Activated CD4-positive, alpha-beta T cell treated with anti-CD3 and anti-CD28 coated beads, Interleukin-2, amount 50 U/mL, for 1 hour (primary cell): ENCODE measurements at places on chromosomes 11 and 22.

GRCh38 chr11:10622957-10623791 lies 54.7 kb upstream of the LYVE1 start:
- no peak for DNase-seq

- DNase-seq = peak; percentile 82
Observed at GRCh38 chr22:42581762-42582716, 28.3 kb downstream of the SERHL2 start.

- no peak for DNase-seq
Observed at GRCh38 chr11:17766073-17766359, 31.4 kb downstream of the KCNC1 start.

DNA sequence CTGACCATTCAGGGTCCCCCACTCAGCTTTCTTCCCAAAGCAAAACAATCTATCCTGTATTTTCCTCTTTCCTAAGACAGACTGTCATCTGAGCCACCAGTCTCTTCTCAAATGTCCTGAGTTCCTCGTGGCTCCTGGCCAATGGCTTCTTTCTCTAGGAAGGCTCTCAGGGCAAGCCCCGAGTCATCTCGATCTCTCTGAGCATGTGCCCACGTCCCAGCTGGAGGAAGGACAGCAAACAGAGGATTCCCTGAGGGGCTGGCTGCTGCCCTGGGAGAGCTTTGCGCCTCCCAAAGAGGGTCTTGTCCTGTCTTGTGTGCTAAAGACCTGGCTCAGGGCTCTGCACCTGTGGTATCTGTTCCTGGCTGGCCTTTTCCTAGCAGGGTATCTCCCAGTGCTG lies 8.3 kb downstream of the SLC37A2 start:
- DNase-seq = no peak

- no peak for DNase-seq
Observed at GRCh38 chr11:128508770-128509510, 78.4 kb downstream of the ETS1 start.

DNA sequence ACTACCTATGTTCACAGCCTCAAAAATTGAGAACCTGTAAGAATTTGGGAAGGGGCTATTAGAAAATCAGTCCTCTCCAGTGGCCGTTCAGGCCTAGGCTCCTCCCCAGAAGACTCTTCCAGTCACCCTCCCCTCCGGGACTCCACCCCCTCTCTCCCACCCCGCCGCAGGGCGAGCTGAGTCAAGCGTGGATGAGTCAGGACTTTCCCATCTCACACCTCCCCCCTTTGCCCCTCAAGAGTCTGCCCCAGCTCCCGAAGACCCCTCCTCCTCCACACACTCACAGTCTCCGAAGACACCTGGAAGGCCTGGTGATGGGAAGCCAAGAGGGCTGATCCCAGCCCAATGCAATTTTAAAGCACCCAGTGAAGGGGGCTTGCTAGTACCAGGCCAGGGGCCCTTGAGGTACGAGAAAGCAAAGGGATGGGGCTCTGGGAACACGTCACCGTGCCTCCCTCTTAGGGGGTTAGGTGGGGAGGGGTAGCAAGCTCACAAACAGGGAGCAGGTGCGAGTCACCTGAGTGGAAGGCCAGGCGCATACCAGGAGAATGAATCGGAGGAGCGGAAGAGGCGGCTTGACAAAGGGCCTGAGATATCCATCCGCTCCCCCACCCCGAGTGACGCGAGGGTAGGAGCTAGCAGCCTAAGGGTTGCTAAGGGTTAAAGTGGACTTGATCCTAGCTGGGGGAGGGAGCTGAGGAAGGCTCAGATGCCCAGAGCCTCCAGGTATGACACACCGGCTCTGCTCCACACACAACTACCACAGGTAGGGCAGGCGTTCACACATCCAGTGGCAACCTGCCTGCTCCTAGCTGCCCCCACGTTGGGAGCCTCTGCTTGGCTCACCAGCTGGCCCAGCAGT lies 13.6 kb downstream of the BCL9L start:
- peak; percentile 73 for DNase-seq

DNA sequence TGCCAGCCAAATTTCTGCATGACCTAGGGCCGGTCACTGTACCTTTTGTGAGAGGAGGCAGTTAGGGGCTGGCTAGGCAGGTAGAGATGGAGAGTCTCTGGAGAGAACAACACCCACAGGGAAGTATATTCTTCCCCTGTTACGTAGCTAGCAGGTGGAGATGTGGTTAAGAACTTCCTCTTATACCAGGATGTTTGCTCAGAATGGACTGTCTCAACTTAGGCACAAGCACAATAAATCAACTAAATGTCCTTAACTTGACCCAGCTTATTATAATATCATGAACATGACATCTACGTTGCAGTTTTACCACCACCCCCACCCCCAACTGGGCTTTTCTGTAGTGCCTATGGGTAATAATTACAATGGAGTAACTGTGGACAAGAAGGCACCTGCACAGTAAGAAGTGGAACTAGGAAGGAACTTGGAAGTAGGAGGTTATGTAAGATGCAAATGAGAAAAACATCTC lies 60.7 kb upstream of the MPEG1 start:
- DNase-seq = no peak

DNA sequence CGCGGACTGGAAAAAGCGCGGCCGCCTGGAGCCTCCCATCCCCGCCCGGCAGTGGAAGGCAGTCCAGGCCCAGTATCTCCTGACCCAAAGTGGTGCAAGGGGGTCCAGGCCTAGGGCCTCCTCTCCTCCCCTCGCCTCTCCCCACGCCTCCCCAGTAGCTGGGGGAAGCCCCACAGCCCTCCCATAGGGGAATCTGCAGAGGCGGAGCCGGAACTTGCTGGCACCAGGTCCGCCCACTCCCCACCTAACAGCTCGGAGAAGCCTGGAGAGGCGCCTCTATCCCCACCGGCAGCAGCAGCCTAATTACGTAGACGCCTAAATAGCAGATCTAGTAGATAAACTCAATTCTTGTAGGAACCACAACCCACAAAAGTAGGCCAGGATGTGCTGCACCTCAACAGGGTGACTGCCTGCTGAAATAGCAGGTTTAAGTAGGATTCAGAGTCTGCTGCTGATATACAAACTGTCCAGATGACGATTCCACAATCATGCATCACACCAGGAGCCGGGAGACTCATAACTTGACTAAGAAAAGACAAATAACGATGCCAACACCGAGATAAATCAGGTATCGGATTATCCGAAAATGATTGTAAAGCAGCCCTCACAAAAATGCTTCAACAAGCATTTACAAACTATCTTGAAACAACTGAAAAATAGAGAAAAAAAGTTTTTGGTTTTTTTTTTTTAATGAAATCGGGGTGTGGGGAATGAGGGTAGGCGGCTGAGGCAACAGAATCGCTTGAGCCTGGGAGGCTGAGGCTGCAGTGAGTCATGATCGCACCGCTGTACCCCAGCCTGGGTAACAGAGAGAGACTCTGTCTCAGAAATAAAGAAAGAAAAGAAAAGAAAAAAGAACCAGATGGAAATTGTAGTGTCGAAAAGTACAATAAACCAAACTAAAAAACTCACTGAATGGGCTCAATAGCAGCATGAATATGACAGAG lies 11.4 kb upstream of the BRD1 start:
- DNase-seq = peak; percentile 89

- DNase-seq = no peak
Observed at GRCh38 chr22:46070215-46070802, 80.0 kb upstream of the PPARA start.

DNA sequence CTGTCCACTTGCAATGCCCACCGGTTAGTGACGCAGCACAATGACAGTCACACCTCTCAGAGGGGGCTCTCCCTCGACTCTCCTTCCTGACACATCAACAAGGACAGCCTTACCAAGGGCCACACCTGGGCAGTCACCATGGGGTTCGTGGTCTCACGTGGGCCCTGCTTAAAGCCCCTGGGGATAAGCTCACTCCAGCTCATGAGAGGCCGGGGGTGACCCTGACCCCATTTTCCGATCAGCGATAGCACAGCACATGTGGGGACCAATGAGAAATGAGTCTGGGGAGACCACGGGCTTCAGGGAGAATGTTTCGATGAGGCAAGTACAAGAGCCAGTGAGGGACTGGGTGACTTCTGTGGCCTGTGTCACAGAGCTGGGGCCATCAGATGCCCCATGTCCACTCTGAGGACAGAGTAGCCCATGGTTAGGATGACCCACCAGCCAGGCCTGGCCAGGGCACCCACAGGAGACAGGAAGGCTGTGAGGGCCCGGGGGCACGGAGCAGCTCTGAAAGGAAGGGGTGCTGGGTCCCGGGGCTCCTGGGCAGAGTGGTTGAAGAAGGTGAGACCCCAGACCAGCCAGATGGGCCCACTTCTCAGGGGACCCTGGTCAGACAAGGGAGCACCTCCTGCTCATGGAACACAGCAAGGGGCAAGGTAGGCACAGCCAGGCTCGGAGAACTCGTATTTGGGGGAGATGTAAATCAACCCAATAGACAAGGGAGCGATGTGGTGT lies 128.8 kb downstream of the MED15 start:
- no peak for DNase-seq
